Muscle of leg (tissue), 16 donors: ENCODE measurements at places on chromosomes 3 and 15. TPM values are rescaled to one million over a fixed set of nuclear protein-coding genes. Genes with fewer than 3 reads are reported as not detected.
A peak's percentile ranks its signal among the peaks of the same experiment; 100 is the strongest.

Gene C3orf85
- polyA plus RNA-seq = not detected

Gene COL6A5
- polyA plus RNA-seq = 0.07 TPM

GRCh38 chr3:51673181-51673801, 2.2 kb downstream of the TEX264 start:
- no peak for DNase-seq

DNA sequence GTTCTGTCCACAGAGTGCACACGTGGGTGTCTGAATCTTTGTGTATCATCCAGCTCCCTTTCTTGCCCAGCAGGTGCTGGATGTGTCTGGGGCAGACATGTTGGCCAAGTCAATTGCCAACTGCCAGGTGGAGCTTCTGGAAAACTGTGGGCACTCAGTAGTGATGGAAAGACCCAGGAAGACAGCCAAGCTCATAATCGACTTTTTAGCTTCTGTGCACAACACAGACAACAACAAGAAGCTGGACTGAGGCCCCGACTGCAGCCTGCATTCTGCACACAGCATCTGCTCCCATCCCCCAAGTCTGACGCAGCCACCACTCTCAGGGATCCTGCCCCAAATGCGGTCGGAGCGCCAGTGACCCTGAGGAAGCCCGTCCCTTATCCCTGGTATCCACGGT, 12.5 kb upstream of the RPP14 start:
- no peak for DNase-seq

DNA sequence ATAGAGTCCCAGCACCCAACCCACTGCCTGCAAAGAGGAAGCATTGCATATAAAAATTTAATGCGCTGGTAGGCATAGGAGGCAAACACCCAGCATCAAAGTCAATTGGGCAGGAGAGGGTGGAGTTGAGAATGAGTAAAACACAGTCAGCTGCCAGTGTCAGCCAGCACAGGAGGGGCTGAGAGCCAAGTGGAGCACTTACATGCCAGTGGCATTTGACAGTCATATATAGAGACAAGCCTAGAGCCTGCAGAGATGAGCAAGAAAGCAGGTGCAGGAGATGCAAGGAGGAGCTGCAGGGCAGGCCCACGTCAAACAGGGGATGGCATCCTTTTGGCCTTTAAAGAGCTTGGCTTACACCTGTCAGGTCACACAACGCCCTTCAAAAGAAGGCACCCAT, 27.6 kb upstream of the ZFAND6 start:
- DNase-seq = peak; percentile 79

DNA sequence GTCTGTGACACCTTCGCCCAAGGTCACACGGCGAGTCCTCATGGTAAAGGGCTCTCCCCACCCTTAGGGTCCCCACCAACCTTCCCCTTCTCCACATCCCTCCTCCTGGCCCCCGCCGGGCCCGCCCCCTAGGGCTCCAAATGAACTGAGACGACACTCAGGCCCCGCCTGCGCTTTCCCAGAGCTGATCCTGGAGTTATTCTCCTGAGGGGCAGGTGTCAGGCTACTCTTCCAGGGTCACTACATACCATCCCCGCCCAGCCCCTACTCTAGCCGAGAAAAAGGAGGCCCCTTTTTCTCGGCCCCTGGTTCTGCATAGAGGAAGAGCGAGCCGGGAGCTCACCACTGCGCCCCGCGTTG, 292 bp downstream of the USP4 start:
- DNase-seq = no peak

- DNase-seq = peak; percentile 96
Measured at GRCh38 chr3:99928771-99929744, 111.4 kb downstream of the CMSS1 start.

GRCh38 chr3:32310918-32311839, 72.7 kb downstream of the CMTM8 start:
- DNase-seq = peak; percentile 91

GRCh38 chr3:71728632-71729342, 3.6 kb upstream of the EIF4E3 start:
- peak; percentile 44 for DNase-seq

DNA sequence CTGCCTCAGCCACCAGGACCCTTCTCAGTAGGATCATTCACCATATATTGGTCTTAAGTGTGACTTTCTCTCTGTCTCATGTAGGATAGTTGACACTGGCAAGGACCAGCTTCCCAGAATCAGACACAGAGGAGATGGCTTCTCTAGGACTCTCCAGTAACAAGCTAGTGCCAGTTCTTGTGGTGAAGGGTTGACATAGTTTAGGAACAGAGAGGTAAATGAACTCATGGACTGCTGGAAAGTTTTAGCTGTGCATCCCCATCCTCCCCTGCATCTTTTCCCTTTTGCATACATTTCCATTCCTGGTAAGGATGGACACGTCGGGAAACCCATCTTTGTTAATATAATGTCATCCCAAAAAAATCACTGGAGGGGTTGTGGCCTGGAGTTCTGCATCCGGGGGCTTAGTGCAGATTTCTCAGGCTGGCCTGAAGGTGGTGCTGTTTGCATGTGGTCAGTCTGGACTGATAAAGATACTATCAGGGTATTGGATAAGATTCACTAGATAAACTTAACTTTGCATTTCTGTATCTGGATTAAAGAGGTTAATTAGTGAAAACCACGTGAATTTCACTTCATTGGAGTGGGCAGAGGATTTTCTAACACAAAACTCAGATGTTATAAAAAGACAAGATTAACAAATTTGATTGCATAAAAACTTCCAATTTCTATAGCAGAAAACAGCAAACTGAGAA, 110.8 kb downstream of the TBC1D2B start:
- peak; percentile 56 for DNase-seq

- DNase-seq = no peak
Measured at GRCh38 chr15:95919460-95919859, 411.0 kb upstream of the NR2F2 start.

DNA sequence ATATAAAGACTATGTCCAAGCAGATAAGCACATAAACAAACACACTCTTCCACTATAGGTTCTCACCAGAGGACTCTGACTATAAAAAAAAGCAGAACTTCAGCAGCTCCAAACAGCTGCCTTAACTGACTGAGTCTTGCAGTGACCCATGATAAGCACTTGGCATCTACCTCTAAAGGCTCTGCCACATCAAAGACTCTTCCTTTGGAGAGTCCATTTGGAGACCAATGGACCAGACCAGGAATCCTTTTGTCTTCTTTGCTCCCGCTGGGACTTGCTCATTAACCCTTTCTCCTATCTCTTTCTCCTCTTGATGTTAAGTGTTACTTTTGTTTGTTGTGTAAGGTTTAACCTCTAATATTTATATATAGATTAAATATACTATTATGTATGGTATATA, 424.1 kb downstream of the RSL24D1 start:
- DNase-seq = no peak
